ENCODE measurements at places on chromosomes 16 and 17.

GRCh38 chr17:19877364-19877945, 9.7 kb upstream of the ULK2 start:
- DNase-seq = no peak

DNA sequence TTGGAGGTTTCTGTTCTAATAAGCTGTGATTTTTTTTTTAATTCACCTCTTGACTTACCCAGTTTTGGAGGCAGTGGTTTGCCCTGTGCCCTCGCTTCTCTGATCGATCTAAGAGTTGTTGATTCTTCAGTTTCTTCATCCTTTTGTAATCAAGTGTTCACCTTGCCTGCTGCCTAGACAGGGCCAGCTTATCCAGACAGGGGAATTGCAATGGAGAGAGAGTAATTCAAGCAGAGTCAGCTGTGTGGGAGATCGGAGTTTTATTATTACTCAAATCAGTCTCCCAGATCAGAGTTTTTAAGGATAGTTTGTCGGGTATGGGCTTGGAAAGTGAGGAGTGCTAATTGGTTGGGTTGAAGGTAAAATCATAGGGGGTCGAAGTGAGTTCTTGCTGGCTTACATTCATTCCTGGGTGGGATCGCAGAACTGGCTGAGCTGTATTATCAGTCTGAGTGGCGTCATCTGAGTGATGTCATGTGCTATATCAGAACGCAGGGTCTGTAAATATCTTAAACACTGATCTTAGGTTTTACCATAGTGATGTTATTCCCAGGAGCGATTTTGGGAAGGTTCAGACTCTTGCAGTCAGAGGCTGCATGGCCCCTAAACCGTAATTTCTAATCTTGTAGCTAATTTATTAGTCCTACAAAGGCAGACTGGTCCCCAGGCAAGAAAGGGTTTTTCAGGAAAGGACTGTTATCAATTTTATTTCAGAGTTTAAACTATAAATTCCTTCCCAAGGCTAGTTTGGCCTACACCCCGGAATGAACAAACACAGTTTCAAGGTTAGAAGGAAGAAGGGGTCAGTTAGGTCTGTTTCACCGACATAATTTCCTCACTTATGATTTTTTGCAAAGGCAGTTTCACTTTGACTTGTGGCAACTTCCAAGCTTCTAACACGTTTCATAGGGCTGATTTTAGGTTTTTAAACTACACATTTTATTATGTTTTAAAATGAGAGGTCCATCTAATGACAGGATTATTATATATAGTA, 21.5 kb upstream of the KCNJ16 start:
- peak; percentile 42 for DNase-seq

GRCh38 chr17:40338058-40338457, 26.5 kb downstream of the GJD3 start:
- no peak for DNase-seq

- DNase-seq = peak; percentile 16
These were observed 23.6 kb upstream of the ATF7IP2 start for GRCh38 chr16:10362077-10362863.

DNA sequence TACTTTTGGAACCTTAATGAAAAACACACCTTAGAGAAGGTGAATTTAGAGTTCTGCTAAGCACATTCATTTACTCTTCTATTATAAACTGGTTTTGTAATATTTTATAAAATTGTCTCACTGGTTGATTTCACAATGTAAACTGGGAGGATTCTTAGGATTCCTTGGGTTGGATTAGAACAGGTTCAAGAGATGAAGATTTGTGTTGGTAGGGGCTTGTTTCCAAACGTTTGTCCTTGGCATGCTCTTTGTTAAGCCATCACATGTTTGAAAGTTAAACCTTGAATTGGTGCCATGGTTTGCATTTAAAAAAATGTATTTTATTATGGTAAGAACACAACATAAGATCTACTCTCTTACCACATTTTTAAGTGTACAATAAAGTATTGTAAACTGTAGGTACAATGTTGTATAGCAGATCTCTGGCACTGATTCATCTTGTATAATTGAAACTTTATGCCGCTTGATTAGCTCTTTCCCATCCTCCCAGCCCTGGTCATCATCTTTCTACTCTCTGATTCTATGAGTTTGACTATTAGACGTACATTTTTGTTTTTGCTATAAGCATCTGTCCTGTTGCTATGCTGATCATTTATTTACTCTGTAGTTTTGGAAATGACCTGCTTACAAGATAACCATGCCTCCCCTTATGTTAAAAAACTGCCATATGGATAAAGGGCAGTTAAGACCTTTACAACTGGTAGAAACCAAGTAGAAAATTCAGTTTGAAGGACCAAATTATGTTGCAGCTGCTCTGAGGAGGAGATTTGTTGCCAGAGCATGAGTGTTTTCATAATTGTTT, 9.6 kb downstream of the FTO start:
- peak; percentile 75 for DNase-seq

GRCh38 chr16:84924331-84925091, 86.8 kb downstream of the ZDHHC7 start:
- DNase-seq = peak; percentile 18

Measured in amniotic epithelial cell (primary cell).